ENCODE measurements at places on chromosomes 6 and 20. TPM values are rescaled to one million over a fixed set of nuclear protein-coding genes. Genes with fewer than 3 reads are reported as not detected.

Gene TMEM14A
- total RNA-seq, result 18.5 TPM

Gene CST2
- not detected for total RNA-seq

Gene PLN
- total RNA-seq, result 0.45 TPM

Gene APCDD1L
- total RNA-seq, result not detected

Gene DSE
- 51.0 TPM for total RNA-seq

Gene ASIP
- not detected for total RNA-seq

Gene HAO1
- not detected for total RNA-seq

Gene GTSF1L
- not detected for total RNA-seq

Gene SOX18
- total RNA-seq, result 0.13 TPM

Gene BEND6
- total RNA-seq, result 0.93 TPM

Gene BNIP5
- total RNA-seq, result 0.04 TPM

Gene SF3B5
- total RNA-seq, result 118 TPM

Gene EMILIN3
- 12.0 TPM for total RNA-seq
